ENCODE measurements at places on chromosomes 2 and 18.

- DNase-seq: no peak
Measured at GRCh38 chr2:29240601-29241000, 125.4 kb downstream of the CLIP4 start.

GRCh38 chr18:79317703-79318102, 78.0 kb upstream of the NFATC1 start:
- no peak for DNase-seq

- DNase-seq: peak; percentile 83
Measured at GRCh38 chr2:205188239-205189138, 493.8 kb upstream of the NRP2 start.

DNA sequence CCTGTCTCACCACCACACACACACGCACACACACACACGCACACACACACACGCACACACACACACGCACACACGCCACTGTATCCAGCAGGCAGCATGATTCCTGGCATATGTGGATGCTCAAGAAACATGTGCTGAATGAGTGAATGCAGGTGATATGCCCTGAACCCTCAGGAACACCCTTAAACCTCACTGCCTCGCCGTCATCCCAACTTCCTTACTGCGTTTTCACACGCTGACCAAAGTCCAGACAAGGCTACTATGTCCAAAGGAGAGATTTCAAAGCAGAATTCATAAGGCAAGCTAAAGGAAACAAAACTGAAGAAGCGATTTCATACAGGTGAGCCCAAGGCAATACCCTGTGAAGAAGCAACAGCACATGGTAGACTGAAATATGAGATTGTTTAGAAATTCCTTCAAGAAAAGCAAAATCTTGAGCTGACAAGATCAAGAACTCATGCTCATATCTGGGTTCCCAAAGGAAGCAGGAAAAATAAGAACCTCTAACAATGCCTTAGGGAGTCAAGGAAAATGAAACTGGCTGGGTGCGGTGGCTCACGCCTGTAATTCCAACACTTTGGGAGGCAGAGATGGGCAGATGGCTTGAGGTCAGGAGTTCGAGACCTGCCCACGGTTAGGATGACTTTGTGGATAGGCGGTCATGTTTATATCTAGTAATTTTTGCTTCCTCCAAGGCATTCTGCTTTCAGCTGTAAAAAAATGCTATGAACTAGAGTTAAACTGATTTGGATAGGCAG, 69.1 kb downstream of the TNFRSF11A start:
- no peak for DNase-seq

GRCh38 chr2:98346311-98347236, at the start of gene CNGA3:
Gene CNGA3, plus strand, starts transcription at chr2:98346456. Its CDS starts 23,520 bp downstream, at chr2:98369976.
- peak; percentile 57 for DNase-seq

DNA sequence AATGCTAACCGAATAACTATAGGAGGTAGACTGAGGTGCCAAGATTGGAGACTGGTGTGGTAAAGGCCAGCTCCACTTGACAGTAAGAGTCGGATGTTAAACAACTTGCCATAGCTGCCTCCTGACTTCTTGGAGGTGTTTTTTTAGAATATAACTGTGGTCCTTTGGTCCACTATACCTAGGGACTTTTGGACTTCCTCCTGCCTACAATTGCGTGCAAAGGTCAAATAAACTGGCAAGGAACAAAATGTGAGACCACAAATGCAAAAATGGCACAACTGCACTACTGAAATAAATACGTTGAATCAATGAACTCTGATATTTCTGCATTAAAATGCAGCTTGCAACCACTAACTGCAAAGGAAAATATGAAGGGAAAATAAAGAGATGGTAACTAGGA, 338.6 kb downstream of the NRXN1 start:
- no peak for DNase-seq

DNA sequence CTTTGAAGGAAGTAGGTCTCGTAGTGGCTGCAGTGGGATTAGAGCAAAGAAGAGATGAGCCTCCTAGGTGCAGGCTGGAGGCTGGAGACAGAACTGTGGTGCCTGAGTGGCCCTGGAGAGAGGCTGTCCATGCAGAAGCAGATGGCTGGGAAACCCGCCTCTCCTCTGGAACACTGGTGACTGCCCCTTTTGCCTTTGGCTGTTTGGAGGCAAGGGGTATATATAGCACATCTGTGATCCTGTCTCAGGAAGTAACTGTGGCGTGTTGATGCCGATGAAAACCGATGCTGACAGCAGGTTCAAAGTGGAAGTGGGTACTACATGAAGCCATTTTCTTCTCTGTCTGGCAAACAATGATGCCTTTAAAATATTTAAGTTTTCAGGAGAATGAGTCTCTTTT, 43.5 kb downstream of the SLC9A2 start:
- no peak for DNase-seq

DNA sequence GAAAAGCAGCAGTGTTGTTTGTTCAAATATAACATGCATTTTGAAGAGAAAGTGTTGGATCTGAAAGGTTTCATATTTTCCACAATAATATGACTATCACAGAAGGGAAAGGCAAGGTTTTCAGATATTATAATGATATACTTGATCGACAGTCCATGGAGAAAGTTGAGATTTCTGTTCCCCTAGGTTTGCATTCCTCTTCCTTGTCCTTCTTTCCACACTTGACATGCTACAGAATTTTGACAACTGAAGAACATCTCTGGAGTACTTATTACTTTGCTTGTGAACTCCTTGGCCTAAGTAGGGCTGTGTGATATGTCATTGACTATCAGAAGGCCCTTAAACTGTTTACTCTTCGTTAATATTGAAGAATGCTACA, 46.5 kb downstream of the TMEFF2 start:
- no peak for DNase-seq

- DNase-seq: no peak
Measured at GRCh38 chr2:174761837-174762236, 2.4 kb downstream of the CHRNA1 start.

DNA sequence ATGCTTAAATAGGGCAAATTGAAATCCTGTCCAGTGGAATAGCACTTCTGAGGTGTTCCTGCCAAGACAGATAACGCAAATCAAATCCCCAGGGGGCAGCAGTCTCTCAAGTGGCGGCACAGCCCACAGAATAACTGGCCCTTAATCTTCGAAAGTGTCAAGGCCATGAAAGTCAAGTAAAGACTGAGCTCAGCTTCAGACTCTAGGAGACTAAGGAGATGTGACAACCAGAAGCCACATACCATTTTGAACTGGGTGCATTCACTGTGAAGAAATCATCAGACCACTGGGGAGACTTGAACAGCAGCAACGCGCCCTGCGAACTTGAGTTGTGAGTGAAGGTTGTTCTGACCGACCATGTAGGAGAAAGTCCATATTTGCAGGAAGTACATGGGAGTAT, 66.0 kb upstream of the ASAP2 start:
- DNase-seq: no peak

GRCh38 chr2:72137498-72138010, 10.1 kb downstream of the CYP26B1 start:
- no peak for DNase-seq

DNA sequence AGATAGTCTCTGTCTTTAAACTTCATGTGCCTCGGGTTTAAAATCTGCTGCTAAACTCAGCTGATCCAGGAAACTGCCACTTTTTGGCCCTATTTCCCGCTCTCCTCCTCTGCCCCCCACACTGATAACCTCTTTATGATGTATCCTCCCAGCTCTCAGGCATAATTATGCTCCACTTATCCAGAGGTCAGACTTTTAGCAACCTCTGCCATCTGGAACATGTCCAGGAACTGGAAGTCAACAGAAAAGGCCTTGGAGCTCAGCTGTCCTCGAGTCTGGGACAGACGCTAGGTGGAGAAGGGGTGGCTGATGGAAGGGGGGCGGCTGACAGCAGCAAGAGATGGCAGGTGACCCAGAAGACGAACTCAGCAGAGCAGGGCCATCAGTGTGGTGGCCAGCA, 41.2 kb downstream of the ASAP2 start:
- DNase-seq: peak; percentile 30

DNA sequence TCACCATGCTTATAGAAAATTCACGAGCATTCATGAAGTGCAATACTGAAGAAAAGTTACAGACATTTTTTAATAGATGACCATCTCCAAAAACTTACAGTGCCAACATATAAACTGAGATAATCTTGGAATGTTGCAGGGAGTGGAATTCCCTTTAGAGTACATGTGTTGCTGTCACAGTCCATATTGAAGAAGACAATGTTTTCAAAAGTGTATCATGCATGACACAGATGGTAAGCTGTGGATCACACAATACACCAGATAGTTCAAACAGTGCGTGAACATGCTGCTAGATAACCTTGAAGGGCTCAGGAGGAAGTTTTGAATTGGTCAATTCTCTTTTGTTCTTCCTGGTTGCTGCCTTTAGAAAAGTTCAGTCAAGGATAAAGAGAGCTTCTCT, 1644.3 kb upstream of the NXPH2 start:
- no peak for DNase-seq

DNA sequence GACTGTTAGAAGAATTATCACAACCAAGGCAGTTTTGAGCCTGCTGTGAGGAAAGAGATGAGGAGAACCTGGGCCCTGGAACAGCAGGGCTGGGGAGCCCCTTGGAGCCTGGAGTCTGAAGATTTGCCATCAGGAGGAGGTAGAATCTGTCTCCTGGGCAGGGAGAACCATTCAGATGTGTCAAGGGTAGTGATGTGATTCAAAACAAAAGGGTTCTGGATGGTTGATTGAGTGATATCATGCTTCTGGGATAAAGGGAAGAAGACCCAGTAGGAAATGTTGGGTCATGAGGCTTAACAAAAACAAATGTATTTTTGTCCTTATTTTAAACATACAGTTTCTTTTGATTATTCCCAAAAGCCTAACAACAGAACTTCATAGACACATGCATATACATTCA, 28.6 kb downstream of the RNF144A start:
- DNase-seq: no peak

- DNase-seq: no peak
Measured at GRCh38 chr2:27909901-27910300, 19.4 kb downstream of the BABAM2 start.

GRCh38 chr2:213980883-213981282, 430.0 kb upstream of the VWC2L start:
- DNase-seq: peak; percentile 52

- no peak for DNase-seq
Measured at GRCh38 chr2:178056345-178056744, 16.2 kb downstream of the PDE11A start.

GRCh38 chr2:168037778-168038177, 209.6 kb downstream of the STK39 start:
- DNase-seq: no peak

DNA sequence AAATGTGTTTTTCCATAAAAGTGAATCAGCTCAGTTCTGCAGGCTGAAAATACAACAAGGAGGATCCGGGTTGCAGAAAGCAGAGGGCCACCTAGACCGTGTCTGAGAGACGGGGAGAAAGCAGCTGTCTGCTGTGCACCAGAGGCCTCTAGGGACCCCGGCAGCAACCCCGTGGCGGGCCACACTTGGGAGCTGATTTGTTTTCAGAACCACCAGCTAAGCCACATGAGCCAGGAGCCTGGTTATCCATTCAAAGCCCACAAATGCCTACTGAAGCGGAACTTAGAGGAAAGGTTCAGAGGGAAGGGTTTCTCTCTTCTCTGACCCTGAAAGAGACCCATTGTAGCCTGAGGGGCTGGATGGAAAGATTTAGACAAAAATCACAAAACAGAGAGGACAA, 28.4 kb upstream of the ID2 start:
- no peak for DNase-seq

- no peak for DNase-seq
Measured at GRCh38 chr18:2471523-2471922, 99.8 kb downstream of the METTL4 start.

DNA sequence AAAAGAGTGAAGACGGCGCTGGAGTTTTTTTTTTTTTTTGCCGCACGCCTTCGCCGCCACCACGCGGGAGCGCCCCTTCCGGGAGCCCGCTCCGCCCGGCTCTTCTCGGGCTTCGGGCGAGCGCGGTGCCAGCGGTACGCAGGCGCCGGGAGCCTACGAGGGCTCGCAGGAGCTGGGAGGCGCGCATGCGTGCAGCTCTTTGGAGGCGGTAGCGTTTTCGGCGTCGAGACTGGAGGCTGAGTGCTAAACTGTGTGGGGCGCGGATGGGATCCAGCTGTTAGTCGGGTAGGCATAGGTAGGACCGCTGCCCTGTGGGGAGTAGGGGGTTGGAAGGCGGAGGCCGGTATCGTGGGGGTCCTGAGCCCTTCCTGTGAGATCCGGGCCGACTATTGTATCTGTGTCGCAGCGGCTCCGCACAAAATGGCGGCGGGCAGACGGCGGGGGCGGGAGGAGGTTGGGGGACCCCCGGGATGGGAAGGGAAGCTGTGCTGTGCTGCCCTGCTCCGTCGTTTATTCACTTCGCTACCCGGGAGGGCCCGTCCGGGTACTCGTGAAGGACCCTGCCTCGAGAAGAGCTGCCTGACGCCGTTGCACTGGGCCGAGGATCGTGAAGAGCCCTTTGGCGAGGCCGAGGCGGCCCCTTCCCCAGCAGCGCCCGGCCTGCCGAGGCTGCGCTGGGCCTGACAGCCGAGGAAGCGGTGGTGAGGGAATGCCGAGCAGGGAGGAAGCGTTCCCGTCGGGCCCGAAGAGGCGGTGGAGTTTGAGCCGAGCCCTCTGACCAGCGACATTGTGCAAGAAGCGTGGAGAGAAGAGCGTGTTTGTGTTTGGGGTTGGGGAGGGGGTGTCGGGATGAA, at the start of gene ZNF638:
ZNF638 (plus strand) TSS at position 202 of the 854 bp plus-strand sequence. CDS start 17,173 bp downstream, outside the sequence.
- DNase-seq: peak; percentile 98

DNA sequence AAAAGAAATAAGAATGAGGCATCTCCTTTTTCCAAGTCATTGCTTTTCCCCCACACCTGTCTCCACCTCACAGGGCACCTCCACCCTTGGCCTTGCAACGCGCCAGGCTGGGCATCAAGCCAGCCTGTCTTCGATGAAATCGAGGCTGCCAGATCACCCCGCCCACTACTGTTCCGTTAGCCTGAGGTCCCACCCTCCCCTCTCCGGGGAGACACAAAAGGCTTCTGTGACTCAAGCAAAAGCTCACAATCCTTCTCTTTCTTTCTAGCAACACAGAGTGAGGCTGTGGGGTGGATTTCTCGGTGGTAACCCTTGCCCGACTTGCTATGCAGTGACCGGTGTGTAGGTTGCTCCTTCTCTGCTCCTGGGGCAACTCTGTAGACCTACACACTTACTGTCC, 9.9 kb downstream of the TNP1 start:
- DNase-seq: no peak

- DNase-seq: no peak
Measured at GRCh38 chr2:221465776-221466175, 106.3 kb downstream of the EPHA4 start.

DNA sequence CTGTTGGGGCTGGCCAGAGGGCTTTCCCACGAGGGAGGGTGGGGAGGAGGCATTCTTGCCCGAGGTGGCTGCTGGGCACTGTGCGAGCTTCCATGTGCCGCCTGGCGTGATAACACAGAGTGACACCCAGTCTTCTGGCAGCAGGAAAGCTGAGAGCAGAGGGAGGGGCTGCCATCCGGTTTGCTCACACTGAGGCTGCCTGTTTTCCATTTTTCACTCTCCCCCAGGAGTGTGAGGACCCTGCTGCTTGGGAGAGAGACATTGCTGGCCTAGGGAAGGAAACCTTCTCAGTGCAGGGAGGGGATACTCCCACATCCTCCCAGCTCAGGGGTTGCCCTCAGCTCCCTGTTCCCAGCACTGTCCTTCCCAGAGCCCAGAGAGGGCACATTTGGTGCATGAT, 73.1 kb downstream of the INHBB start:
- no peak for DNase-seq
